Left ventricle myocardium inferior (tissue), 1 donor: ENCODE measurements at places on chromosomes 5 and 9.

GRCh38 chr9:132241840-132242620, 80.2 kb downstream of the NTNG2 start:
- DNase-seq = peak; percentile 41

GRCh38 chr5:150946351-150946905, 41.6 kb upstream of the ZNF300 start:
- DNase-seq = peak; percentile 86

DNA sequence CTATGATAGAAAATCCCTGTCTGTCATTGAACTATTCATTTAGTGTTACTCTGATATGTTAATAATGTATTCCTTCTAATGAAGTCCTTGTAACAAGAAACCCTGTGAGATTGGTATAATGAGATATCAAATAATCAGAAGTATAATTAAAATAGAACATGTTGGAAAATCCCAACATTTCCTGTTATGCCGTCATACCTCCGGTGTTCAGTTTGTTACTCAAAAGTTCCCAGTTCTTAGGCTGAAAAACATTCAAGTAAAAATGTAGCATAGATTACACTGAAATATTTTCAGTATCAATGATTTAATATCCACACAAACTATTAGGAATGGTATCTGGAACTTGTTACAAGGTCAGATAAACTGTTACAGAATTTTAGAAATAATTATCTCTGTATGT, 227.5 kb downstream of the GNA14 start:
- DNase-seq = no peak

GRCh38 chr5:38551030-38552017, 5.1 kb downstream of the LIFR start:
- DNase-seq = no peak

- DNase-seq = peak; percentile 93
Measured at GRCh38 chr9:121369595-121370265, at the start of gene STOM. STOM (minus strand) TSS chr9:121370250; CDS start chr9:121370187, 63 bp downstream.

GRCh38 chr5:35484241-35484640, 133.4 kb upstream of the SPEF2 start:
- DNase-seq = no peak

- no peak for DNase-seq
Measured at GRCh38 chr9:89444925-89445765, 52.8 kb downstream of the SEMA4D start.

DNA sequence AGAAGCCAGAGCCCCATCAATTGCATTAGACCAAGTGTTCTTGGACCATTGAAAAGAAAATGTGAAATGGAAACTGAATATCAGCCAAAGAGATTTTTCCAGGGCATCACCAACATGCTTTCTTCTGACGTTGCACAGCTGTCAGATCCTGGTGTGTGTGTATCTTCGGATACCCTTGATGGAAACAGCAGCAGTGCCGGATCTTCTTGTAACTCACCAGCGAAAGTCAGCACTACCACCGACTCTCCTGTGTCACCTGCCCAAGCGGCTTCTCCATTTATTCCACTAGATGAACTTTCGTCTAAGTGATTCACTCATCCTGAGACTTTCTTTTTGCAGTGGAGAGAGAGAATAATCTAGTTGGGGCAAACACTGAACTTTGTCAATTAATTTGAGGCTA, 75.7 kb downstream of the PIP5K1B start:
- no peak for DNase-seq

DNA sequence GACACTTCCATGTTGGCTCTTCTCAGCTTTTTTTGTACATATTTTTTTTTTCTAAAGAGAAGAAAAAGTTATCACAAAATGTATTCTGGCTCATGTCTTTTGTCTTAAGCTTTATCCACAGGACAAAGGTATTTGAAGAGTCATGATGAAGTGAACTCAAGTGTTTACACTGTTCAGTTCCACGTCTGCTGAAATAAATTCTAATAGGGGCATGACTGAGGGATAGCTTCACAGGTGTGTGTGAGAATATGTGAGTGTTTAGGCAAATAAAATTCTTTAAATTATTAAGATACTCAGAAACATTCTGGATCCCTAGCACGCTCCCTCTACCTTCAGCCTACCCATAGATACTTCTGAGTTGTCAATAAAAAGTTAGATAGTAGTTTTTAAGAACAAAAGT, 59.8 kb downstream of the BAAT start:
- DNase-seq = no peak

GRCh38 chr5:10772901-10773585, 12.0 kb upstream of the DAP start:
- DNase-seq = no peak

GRCh38 chr5:135571902-135572301, 6.9 kb downstream of the CXCL14 start:
- DNase-seq = no peak

- DNase-seq = no peak
Measured at GRCh38 chr5:55063220-55063863, 39.1 kb upstream of the GZMA start.

GRCh38 chr5:174837919-174838902, 113.8 kb downstream of the MSX2 start:
- no peak for DNase-seq

DNA sequence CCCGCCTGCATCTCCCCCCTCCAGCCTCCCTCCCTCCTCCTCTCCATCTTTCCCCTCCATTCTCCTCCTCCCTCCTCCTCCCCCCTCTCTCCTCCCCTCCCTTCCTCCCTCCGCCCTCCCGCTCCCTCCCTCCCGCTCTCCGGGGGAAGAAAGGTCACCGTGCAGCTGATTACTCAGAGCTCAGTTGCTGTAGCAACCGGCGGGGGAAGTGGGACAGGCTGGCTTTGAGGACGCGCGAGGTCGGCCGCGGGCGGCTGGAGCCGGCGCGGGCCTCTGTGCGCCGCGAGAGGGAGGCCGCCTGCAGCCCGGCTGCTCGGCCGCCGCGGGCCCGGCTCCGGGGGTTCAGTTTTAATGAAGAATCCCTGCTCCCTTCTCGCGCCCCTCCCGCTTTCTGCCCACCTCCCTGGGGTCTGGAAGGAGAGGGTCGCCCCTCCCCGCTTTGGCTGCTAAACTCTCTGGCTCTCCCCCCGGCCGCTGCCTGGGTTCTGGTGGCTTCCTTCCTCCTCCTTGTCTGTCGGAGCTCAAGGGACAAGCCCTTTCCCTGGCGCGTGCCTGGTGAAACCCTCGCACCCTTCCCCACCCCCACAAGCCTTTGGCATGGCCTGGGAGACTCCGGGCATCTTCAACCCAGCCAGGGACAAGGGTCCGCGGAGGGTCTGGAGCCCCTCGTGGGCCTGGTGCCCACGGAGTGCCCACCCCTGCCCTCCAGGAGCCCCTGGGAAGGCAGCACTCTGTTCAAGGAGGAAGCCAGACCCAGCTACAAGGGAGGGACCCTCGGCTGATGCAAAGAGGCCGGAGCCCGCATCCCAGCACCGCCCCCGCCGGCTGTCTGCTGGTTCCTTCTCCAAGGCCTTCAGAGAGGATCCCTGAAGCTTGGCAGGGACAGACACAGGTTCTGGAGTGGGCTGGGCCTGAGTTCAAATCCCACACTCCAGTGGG, 160.3 kb downstream of the C9orf50 start:
- DNase-seq = peak; percentile 97

DNA sequence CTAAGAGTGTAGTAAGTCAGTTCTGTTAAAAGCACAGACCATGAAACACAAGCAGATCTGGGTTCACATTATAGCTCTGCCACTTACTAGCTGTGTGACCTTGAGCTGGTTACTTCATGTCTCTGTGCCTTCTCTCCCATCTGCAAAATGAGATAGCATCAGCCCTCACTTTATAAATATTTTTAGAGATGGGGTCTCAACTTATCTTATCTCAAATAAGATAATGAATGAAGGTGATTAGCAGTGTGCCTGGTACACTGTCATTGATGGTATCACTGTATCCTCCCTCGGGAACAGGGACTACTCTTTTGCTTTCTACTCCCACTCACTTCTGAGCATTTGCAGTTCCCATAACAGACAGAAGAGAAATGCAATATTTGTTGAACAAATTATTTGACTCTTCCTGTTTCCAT, 52.4 kb downstream of the GALNT10 start:
- no peak for DNase-seq

DNA sequence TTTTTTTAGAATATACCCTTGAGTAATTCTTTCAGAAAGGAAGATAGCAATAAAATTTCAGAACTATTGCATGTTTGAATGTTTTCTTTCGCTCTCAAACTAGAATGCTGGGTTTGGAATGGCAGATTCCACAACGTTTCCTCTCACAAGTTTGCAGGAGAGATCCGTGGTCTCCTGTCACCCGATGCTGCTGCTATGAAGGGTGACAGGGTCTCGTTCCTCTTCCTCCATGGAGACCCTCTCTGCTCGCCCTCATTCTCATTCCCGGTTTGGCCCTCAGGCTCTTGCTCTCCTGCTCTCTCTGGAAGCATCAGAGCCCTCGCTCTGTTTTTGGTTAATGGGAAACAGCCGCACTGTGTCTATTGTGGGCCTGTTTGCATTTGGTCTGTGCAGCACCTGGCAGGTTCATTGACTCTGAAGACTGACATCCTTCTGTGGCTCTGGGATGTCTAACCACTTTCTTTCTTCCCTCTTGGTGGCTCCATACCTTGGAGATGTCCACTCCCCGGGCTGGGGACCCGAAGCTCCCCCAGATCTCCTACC, 12.6 kb upstream of the FAM163B start:
- DNase-seq = no peak

- DNase-seq = no peak
Measured at GRCh38 chr9:15293084-15293483, 13.9 kb downstream of the TTC39B start.

DNA sequence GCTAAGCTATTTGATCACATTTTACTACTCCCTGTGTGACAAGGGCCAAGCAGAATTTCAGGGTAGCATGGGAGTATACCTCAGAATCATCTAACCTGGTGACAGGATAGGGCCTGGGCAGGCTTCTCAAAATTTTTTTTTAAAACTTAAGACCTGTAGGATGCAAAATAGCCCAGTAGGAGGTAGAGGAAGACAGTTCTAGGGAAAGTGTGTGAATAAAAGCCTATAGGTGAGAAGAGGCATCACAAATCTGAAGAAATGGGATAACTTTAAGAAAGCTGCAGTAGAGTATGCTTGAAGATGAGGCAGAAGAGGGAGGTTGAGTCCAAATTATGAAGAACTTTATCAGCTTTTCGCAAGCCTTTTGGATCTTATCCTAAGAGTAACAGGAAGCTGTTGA, 32.3 kb downstream of the CNTRL start:
- DNase-seq = no peak

- no peak for DNase-seq
Measured at GRCh38 chr5:133034064-133034463, 7.7 kb upstream of the ZCCHC10 start.

DNA sequence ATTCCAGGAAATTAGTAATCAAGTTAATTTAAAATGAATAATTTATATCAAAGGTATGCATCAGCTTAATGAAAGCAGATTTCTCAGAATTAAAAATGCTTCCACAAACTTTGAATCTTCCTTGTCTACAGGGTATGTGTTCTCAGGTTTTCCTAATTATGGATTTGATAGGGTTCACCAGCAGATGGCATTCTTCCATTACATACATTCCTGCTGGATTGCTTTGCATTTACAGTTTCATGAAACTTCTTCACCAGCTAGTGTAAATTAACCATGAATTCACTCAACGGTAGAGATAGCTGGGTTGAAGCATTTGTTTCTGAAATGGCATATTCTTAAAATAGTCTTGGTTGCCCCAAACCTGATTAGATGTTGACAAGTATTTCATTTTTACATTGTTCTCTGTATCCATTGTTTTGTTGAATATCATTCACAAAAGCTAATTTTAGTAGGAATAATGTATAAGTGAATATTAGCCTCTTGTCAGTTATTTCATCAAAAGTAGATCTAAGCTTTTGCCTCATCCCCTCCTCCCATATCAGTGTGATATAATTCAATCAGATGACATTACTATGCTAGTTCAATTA, 68.7 kb upstream of the WDR41 start:
- DNase-seq = no peak

DNA sequence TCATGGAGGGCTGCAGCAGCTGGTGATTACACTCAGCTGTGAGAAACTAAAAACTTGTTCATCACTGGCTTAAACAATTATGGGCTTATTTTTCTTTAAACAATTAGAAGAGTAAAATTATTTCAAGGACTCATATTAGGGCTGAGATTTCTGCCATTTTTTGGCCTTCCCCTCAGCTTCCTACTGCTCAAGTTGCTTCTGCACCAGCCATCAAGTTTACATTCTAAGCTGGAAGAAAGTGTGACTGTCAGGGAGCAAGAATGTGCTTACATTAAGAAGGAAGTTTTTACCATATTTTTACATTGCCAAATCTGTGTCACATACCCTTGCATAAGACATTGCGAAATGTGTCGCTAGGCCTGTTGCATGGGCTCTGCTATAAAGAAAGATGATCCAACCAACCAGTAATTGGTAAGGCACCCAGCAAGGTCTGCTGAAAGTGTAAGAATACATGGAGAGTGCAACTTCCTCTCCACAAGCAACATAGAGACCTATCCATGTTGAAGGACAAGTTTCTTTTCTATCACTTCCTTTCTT, 260.3 kb upstream of the CDH10 start:
- DNase-seq = no peak

DNA sequence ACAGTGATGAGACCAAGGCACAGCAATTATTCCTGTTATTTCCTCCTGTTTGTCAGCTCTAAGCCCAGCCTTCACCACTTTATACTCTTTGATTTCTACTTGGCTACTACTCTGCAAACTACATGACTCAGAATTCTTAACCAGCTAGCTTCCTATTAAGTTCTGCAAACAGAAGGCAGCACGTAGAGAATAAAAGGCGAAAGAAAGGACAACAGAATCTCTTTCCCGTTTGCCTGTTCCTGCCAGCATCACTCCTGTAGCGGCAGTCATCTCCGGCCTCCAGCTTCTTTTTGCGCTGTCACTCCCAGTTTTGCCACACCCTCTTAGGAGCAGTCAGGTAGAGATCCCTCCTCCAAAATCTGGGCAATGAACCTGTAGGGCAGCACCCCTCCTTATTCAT, 29.9 kb downstream of the DPYSL3 start:
- DNase-seq = no peak

DNA sequence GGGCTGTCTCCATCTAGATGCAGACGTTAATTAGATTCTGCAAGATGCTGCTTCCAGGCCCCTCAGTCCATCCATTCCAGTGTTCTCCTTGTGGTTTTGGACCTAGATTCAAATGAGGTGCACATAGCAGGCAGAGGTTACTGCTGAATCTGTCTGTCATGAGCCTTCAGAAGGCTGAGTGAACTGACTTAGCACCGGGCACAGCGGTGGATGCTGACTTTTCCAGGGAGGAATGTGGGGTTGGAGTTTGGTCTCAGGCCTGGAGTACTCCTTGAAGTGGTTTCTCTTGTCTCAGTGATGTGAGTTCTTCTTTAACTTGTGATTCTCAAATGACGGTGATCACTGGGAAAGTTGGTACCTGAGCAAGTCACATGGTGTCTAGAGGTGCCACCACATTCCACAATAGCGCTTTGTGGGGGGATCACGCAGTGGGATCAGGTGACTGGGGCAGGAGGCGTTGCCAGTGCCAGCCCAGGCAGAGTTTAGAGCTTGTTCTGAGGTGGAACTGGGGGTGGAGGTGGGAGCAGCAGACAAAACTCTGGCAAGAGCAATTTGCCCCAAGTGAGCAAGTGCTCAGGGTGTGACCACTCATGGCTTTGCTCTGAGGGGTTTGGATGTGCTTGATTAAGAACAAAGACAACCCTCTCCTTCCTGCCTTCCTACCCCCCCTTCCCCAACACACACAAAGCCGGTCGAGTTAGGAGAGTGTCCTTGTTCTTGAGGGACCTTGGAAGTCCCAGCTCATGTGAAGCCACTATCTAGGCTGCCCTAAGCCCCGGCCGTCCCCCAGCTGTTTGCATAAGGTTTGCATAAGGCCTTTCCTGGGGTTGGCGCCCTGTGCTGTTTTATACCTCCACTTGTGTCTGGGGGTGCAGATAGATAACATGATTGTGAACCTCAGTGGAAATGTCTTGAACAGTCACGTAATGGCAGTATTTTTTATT, 25.1 kb downstream of the JADE2 start:
- peak; percentile 12 for DNase-seq
